ENCODE measurements at places on chromosomes 6 and 20.
A peak's percentile ranks its signal among the peaks of the same experiment; 100 is the strongest.

GRCh38 chr6:31162463-31163165 lies 4.2 kb downstream of the TCF19 start:
- no peak for DNase-seq

GRCh38 chr6:91970700-91971099 lies 1383.8 kb upstream of the MAP3K7 start:
- no peak for DNase-seq

- DNase-seq = peak; percentile 68
These were observed 19.0 kb downstream of the PACSIN1 start for GRCh38 chr6:34484899-34485298.

DNA sequence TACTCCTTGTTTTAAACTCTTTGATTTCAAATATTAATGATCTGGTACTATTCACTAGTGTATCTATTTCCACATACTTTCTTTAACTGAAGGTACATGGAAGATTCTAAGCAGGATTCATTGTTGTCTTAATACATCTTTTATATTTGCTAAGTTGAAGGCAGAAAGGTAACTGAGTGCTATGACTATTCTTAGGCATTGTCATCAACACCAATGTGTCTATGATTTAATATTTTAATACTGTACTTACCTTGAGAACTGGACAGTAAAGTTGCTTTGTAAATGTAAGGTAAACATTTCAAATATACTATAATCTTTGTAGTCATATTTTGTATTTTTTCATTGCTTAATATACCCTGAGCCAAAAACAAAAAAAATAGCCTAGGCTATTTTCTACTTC lies 8.9 kb upstream of the BTBD9 start:
- DNase-seq = no peak

DNA sequence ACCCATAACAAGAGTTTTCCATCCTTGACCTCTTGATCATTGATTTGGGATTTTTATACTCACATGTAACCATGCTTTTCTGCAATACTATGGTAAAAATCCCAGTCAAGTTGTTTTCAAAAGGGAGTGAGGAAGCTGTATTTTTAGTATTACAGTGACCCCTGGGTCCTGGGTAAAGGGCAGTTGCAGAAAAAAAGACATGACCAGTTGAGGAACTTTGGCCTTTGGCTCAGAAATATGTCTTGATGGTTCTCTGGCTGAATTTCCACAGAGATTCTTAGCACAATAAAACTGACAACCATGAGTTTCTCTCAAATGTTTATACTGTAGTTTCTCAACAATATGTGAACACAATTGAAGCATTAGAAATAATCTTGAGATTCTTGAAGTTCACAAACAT lies 28.6 kb upstream of the PRL start:
- DNase-seq = no peak

DNA sequence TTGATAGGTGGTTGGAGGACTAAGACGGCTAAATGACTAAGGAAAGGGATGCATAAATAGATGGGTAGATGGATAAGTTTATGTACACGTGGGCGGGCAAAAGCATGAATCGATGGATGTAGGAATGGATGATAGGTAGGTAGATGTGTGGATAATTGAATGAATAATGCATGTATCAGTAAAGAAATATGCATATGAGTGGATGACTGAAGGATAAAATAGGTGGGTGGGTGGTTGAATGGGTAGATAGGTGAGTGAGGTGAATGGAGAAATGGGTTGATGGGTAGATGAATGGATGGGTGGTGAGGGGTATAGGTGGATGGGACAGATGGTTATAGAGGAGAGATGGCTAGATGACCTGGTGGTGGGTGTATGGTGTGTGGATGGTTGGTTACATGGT lies 20.2 kb downstream of the SLC12A5 start:
- DNase-seq = no peak

GRCh38 chr20:35884541-35884865 lies 69.8 kb downstream of the SCAND1 start:
- no peak for DNase-seq

DNA sequence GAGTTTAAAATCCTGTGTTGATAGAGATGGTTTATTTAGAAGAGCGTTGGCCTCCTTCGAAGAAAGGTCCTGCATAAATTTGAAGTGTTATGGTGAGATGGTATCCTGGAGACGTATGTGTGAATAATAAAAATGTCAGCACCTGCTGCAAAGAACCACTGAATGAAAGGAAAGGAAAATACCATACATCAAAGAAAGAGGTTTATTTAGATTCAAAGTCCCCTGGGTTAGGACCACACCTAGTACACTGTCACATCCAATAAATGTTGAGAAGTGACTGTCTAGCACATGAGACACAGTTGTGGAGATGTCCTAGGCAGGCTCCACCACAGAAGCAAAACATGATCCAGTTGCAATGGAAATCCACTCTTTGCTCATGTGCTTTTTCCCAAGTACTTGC lies 214.7 kb downstream of the PAX1 start:
- DNase-seq = no peak

DNA sequence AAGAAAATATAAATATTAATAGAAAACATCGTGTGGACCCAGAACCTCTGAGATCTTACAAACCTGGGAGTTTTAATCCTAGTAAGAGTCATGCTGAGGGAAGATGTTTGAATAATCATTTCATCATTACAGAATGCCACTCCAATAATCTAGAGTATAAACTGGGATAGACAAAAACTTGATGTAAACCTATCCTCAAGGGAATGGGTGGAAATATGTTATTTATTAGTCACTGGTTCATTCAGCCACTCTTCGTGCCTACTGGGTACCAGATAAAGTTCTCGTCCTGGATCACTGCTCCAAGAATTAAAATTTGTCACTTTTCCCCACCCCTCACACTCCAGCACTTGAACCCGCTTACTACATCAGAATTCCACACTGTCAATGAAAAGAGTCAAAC lies 7.7 kb downstream of the HLA-B start:
- no peak for DNase-seq

- no peak for DNase-seq
These were observed 226.3 kb upstream of the DTNBP1 start for GRCh38 chr6:15888798-15889772.

DNA sequence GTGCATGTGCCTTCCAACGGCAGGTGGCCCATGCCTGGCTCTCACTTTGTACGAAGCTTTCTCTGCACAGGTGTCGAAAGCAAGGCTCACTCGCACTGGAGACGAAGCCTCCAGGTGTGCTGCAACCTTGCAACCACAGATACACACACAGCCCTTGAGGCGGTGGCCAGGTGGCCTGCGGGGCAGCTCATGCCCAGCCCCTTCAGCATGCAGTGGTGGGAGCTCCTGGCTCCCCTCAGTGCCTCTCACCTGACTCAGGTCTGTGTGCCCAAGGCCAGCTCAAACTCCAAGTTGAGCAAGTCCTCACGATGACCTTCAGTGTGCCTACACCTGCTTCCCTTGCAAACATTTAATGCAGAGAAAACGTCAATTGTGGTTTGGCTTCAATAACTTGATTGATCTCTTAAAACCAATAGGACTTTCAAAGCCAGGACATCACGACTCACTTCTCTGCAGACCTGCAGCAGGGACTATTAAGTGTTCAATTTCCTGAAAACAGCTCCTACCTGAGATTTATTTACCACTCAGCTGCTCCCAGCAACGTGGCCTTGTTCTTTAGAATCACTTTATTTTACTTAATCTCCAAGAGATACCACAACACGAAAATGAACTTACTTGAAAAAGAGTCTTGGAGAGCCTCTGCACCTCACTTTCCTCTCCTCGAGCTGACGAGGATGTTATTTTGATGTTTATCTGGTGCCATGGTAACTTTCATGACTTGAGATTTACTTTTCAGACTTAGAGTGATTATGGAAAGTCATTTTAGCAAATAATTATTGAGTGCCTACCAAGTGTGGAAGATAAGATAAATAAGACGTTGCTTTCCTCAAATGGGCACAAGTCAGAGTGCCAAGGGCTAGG lies 86.3 kb downstream of the SLC22A23 start:
- DNase-seq = no peak
